GM10248 (cell line): ENCODE measurements at places on chromosomes 7 and 10.

DNA sequence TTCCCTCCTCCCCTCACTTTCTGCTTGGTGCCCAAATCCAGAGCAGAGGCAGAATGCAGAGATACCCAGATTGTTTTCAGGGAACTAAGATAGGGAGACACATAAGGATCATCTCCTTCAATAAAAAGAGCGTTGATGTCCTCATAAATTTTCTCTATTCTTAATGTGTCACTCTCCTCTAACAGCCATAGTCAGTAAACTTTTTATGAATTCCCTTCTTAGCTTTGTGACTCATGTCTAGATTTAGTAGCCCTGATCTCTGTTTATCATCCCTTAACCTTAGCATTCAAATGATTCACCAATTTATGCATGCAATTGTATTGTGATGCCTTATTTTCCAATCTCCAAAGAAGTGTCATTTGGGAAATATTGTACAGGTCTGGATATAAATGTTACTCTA lies 995.5 kb upstream of the C7orf33 start:
- DNase-seq = no peak

GRCh38 chr10:75538144-75538543 lies 106.7 kb downstream of the LRMDA start:
- DNase-seq = no peak

- no peak for DNase-seq
Measured at GRCh38 chr10:43075612-43076003, 1.3 kb upstream of the RET start.

- no peak for DNase-seq
Measured at GRCh38 chr7:46933596-46933995, 648.3 kb downstream of the TNS3 start.

GRCh38 chr7:102953406-102953805 lies 40.6 kb downstream of the LRRC17 start:
- DNase-seq = no peak

GRCh38 chr7:41438705-41439514 lies 264.0 kb downstream of the INHBA start:
- no peak for DNase-seq

- DNase-seq = no peak
Measured at GRCh38 chr7:2667843-2668242, 20.2 kb upstream of the AMZ1 start.

- DNase-seq = no peak
Measured at GRCh38 chr7:90693939-90694338, 97.8 kb downstream of the CDK14 start.

DNA sequence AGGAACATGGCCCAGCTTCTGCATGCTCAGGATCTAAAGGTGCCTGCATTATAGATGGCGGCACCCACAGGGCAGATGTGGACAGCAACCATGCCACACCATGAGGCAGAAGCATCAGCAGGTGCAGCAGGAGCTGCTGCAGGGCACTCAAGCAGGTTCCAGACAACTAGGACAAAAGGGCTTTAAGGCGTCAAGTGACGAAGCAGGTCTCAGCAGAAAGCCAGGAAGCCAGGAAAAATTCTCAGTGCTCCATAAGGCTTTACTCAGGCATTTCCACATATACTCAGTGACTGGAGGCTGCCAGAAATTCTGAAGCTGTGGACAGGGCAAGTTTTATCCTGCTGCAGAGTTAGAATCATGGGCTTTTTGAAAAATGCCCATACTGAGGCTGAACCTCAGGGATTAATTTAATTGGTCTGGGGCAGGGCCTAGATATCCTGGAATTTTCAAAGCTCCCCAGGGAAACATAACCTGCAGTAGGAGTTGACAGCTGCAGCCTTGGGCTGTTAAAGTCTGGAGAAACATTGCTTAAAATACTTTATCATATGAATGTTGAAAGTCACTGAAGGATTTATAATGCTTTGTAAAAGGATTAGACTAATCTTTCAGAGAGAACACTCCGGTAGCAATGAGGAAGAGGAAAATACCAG lies 68.1 kb upstream of the RNF148 start:
- DNase-seq = no peak

GRCh38 chr7:24755541-24756407 lies 1.5 kb downstream of the GSDME start:
- DNase-seq = peak; percentile 76

DNA sequence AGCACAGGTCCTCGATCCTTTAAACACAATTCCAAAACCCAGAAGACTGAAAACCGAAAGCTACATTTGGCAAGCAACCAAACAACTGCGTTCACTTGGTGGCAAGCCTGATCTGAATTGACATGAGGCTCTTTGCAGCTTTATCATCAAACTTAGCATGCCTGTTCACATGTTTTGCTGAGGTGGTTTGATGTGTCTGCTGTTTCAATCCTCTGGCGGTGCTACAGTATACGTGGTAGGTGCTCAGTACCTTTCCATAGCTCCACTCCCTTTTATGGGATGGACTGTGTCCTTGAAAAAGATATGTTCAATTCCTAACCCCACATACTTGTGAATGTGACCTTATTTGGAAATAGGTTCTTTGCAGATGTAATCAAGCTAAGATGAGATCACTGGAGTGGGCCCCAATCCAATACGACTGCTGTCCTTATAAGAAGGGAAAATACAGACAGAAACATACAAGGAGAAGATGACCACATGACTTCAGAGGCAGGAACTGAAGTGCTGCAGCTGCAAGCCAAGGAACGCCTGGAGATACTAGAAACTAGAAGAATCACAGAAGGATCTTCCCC lies 33.4 kb downstream of the CCDC6 start:
- no peak for DNase-seq

- no peak for DNase-seq
Measured at GRCh38 chr7:128201067-128201689, 39.9 kb upstream of the LEP start.

DNA sequence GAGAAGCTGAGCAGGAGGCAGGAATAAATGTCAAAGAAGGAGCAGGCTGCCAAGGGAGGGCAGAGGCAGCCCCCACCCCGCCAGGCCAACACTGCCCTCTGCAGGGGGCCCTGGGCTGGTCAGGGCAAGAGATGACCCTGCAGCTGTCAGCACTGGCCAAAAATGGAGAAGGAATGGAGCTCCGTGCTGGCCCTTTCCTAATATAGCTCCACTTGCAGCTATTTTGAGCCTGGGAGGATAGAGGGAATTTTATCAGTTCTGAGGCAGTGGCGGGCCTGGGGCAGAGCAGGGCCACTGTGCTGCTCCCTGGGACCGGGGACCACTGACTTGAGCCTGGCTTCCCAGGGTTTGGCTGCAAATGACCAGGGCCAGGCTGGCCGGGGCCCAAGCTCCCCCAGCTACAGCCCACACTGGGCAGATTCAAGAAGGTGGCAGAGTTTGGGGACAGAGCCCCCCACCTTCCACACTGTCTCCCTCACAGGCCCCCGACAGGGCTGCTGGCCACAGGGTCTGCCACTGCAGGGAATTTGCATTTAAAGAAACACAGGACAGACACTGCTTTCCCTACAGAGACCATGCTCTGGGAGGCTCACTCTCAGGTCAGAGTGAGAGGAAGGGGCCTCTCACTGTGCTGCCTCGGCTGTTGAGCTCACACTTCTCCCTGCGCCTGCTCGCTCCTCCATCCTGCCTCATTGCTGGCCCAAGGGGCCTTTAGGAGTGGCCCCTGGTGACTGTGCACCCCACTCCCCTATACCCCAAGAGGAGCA lies 16.2 kb downstream of the LDB3 start:
- DNase-seq = no peak

- DNase-seq = peak; percentile 26
Measured at GRCh38 chr10:16770670-16771069, 46.6 kb downstream of the RSU1 start.

DNA sequence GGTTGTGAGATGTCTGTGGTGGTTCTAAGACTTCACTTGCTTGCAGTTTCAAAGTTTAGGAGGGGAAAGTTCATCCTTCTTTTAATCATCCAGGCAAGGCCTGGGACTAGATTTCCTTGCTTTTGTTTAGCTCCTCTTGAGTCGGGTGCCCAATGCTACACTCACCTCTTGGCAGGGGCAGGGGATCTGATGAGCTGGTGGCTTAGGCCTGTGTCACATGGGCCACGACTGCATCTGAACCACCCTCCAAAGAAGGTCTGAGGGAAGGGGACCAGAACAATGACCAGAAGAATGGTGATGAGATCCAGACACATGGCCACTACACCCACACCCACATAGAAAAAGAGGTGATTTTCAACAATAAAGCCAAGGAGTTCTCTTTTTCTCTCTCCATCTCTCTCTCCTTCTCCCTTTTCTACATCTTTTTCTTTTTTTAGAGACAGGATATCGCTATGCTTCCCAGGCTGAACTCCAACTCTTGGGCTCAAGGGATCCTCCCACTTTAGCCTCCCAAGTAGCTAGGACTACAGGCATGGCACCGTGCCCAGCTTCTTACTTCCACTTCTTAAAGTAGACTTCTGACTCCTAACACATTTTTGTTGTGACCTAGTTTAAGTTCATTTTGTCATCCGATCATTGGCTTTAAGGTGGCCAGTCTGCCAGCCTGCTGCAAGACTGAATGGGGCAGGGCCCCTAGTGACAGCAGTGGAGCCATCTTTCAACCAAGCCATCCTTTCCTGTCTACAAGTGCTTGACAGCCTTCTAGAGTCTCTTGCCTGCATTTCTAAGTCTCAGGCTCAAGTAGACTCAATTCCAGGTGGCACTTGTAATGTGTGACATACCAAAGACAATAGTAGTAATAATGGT lies 350.9 kb downstream of the RNLS start:
- DNase-seq = no peak

DNA sequence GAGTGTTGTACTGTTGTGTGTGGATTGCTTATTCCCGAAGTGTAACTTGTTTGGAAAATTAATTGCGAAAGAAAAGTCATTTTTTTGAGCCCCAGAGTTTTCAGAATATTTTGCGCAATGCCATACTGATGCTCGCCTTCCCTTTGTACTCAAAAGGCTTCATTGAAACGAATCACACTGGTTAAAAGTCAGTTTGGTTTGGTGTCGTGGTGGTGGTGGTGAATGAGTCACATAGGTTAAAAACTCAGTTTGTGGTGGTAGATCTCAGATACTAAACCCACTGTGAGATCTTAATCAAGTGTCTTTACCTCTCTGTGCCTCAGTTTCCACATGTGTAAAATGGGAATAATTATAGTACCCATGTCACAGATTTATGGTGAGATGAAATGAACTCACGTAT lies 61.1 kb upstream of the IL6 start:
- DNase-seq = no peak

DNA sequence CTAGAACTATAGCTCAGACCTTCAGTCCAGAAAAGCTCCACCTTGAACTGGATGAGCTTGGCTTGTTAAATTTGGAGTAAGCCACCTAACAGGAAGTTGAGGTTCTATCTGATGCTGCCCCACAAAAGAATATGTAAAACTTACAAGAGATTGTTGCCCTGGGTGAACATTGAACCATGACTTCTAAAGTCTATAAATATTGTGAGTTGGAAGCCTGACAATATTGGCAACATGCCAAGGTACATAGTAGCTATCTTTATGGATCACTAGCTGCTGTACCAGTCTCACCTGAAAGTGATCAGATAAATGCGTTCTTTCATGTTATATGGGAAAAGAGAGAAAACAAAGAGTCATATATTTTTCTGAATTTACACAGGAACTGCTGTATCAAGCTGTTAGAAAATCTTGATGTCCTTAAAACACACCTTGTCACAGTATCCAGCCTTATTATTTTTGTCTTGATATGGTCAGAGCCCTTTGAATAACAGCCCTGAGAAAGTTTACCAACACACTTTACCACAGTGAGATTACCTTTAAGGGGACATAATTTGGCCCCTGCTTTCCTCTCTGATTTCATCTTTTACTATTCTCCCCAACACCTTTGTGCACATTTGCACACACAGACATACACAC lies 92.0 kb downstream of the LSMEM1 start:
- DNase-seq = no peak

DNA sequence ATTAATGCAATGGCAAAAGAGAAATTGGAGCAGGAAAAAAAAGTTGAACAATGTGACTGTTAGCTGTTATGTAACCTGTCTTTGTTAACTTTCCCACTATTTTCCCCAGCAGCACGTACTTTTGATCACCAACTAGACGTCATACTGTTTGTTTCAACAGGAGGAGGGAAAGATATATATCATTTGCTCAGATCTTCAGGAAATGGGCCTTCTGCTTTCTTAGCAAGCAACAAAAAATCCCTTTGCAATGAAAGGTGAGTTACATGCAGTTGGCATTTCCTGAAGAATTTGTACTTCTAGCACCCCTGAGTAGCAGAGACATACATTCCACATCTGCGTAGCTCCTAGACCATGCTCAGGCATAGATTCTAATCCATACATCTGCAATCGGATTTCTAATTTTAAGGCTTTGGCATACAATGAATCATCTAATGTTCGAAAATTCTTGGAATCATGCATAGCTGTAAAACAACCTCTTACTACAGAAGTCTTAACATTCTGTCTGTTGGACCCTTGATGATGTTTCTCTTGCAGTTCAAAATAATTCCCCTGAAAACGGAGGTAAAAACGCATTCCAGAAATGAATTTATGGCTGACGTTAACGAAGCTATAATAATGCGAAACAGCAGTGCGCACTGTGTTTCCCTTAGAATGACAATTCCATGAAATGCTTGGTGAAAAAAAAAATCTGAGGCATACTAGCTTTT lies 286.9 kb upstream of the MGMT start:
- DNase-seq = no peak

- DNase-seq = peak; percentile 61
Measured at GRCh38 chr7:122886357-122887081, at the start of gene CADPS2. CADPS2 (minus strand) TSS chr7:122886460; CDS start chr7:122886337, 123 bp downstream.

GRCh38 chr10:11355592-11355991 lies 255.9 kb downstream of the USP6NL start:
- DNase-seq = no peak

DNA sequence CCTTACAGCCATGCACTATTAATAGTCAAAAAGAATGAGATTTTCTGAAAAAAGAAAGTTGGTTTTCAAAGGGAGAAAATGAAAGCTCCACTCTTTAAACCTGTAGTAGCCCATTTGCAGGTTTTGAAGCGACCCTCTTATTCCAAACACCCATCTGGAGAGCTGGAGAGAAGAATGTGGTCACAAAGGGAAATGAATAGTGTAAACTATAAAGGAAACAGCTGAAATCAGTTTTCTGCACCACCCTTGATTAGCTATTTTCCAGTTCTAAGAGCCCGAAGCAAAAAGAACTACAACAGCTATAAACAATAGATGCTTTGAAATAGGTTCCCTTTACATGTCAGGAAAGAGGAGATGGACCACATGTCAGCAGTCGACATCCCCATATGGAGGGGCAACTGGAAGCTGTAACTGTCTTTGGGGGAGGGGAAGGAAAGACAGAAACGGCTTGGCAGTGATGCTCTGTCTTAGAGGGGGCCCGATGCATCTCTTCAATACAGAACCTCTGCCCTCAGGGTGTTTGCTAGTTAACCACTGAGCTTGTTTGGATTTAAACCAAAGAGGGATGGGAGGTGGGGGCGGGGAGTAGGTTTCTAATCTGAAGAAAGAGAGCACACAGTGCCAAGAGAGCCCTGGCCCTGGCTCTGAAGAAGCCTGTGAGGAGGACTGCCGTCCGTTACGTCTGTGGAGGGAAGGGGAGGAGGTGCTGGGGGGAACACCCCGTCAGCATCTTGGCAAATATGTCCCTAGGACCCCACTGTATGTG lies 55.3 kb downstream of the CPVL start:
- DNase-seq = peak; percentile 21

GRCh38 chr7:73487486-73487885 lies 34.6 kb downstream of the BAZ1B start:
- DNase-seq = no peak

GRCh38 chr7:154638286-154638685 lies 364.6 kb downstream of the PAXIP1 start:
- DNase-seq = no peak

- peak; percentile 16 for DNase-seq
Measured at GRCh38 chr10:114767101-114767985, 54.2 kb upstream of the FHIP2A start.

GRCh38 chr10:116138897-116139296 lies 134.1 kb downstream of the GFRA1 start:
- DNase-seq = no peak

- DNase-seq = no peak
Measured at GRCh38 chr10:93334181-93334580, 148.0 kb downstream of the MYOF start.
